ENCODE measurements at places on chromosomes 4 and X. TPM values are rescaled to one million over a fixed set of nuclear protein-coding genes. Genes with fewer than 3 reads are reported as not detected.

The PRPS1 gene
- 45.1 TPM for total RNA-seq

The MTMR8 gene
- total RNA-seq, result 1.7 TPM

The FAM184B gene
- total RNA-seq, result 0.12 TPM

The RNF128 gene
- 14.8 TPM for total RNA-seq

The ZNF81 gene
- total RNA-seq, result 15.4 TPM

The BST1 gene
- total RNA-seq, result 3.4 TPM

The IL9R gene
- total RNA-seq, result not detected

The GAGE13 gene
- not detected for total RNA-seq

The HHIP gene
- 29.6 TPM for total RNA-seq

The VCX2 gene
- total RNA-seq, result not detected

The NLGN3 gene
- total RNA-seq, result 17.9 TPM

The FNIP2 gene
- 31.0 TPM for total RNA-seq

The PGAM4 gene
- total RNA-seq, result not detected

The MAOB gene
- 5.5 TPM for total RNA-seq

The GYPE gene
- total RNA-seq, result not detected

The PRSS12 gene
- 14.1 TPM for total RNA-seq

The NOP14 gene
- 33.8 TPM for total RNA-seq

The SLC16A2 gene
- total RNA-seq, result 10.0 TPM

The AMTN gene
- not detected for total RNA-seq

The PRDM5 gene
- total RNA-seq, result 15.7 TPM

The ACSL4 gene
- 42.9 TPM for total RNA-seq

The KIAA1210 gene
- total RNA-seq, result not detected

The SYP gene
- total RNA-seq, result 13.6 TPM

The AKAP14 gene
- 0.92 TPM for total RNA-seq

The NHS gene
- 27.8 TPM for total RNA-seq

The CTAG1A gene
- not detected for total RNA-seq

The AFP gene
- 67.6 TPM for total RNA-seq

The ZDHHC15 gene
- 3.7 TPM for total RNA-seq

The MAB21L2 gene
- total RNA-seq, result 0.55 TPM

The F8A2 gene
- total RNA-seq, result not detected

The MAGEB17 gene
- 0.26 TPM for total RNA-seq

The ARHGAP24 gene
- 10.9 TPM for total RNA-seq

The OPN1MW3 gene
- not detected for total RNA-seq

The CDS1 gene
- 15.1 TPM for total RNA-seq

The SLC6A14 gene
- 1.1 TPM for total RNA-seq

The SSX2 gene
- total RNA-seq, result not detected

The PHEX gene
- 1.6 TPM for total RNA-seq

The STPG2 gene
- 0.52 TPM for total RNA-seq

The TMSB15A gene
- total RNA-seq, result 109 TPM

The NONO gene
- total RNA-seq, result 634 TPM

The PRRG3 gene
- 0.43 TPM for total RNA-seq

The SERTM2 gene
- 8.9 TPM for total RNA-seq

The SLC38A5 gene
- total RNA-seq, result 1.8 TPM

The GPC3 gene
- total RNA-seq, result 628 TPM

The MGARP gene
- total RNA-seq, result 1.7 TPM
